ENCODE measurements at places on chromosomes 7 and 10. TPM values are rescaled to one million over a fixed set of nuclear protein-coding genes. Genes with fewer than 3 reads are reported as not detected.

DNA sequence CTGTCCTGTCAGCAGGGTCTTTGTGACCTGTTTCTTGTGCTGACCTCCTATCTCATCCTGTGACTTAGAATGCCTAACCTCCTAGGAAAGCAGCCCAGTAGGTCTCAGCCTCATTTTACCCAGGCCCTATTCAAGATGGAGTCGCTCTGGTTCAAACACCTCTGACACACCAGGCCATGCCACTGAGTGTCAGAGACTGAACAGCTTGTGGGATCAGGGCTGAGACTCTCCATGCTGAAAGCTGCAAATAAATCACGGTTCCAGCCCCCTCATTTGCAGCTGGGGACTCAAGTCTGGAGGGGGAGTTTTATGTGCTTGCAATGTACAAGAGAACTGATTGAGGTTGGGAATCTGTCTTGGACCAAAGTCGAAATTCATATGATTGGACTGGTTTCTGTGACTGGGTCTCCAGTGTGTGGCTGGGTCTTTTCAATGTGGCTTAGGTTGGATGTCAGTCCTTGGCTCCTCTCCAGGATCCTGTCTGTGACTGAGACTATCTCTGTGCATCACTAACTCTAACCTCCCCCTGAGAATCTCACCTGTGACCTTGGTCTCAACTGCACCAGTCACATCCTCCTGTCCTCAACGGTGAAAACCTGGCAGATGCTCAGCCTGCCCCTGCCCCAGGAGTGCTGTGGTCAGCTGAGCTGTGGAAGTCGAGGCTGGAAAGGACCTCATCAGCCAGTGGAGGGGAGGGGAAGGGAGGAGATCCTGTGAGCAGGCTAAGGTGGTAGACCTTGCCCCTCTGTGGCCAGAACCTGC lies 11.7 kb downstream of the PRF1 start:
- no peak for DNase-seq
- H3K4me1 ChIP-seq = peaks cover 5% of the 10 kb centered on the region

- no peak for DNase-seq
- H3K27me3 ChIP-seq = no peaks in the 10 kb centered on the region
- no peak overlapping the region for H3K4me3 ChIP-seq
- H3K36me3 ChIP-seq = no peaks in the 10 kb centered on the region
Measured at GRCh38 chr10:18786478-18786877, 127.2 kb downstream of the ARL5B start.

- no peak for DNase-seq
- no peak overlapping the region for H3K27ac ChIP-seq
- H3K4me1 ChIP-seq = no peaks in the 10 kb centered on the region
- peaks cover 3% of the 10 kb centered on the region for H3K27me3 ChIP-seq
Measured at GRCh38 chr7:43353902-43354301, 229.0 kb upstream of the STK17A start.

- DNase-seq = no peak
- H3K4me1 ChIP-seq = no peaks in the 10 kb centered on the region
- no peak overlapping the region for H3K27ac ChIP-seq
- no peaks in the 10 kb centered on the region for H3K27me3 ChIP-seq
- no peak overlapping the region for H3K4me3 ChIP-seq
- H3K36me3 ChIP-seq = peaks cover 57% of the 10 kb centered on the region
Measured at GRCh38 chr7:99420213-99420612, 11.4 kb downstream of the BUD31 start.

The ASL gene
- total RNA-seq = 13.7 TPM
